ENCODE measurements at places on chromosomes 7 and 10.

GRCh38 chr10:124262234-124262865, 156.4 kb downstream of the OAT start:
- no peak for DNase-seq

DNA sequence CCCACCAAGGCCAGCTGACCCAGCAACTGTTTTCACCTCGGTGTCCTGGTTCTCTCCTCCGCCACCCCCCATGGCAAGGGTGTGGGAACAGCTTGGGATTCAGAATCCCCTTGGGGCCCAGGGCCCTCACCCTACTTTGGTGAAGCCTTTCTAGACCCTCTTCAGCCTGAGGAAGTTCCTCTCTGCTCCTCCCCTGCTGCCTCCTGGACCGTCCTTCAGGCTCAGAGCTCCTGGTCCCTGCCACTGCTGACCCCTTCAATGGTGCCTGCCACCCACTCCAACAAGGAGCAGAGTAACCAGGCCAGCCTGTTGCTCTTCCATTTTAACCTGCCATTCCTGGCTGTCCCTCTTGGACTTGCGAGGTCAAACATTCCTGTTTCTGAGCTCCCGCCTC, 72.0 kb upstream of the SMNDC1 start:
- no peak for DNase-seq

GRCh38 chr7:3267966-3268690, 32.9 kb upstream of the SDK1 start:
- no peak for DNase-seq

GRCh38 chr7:25850735-25851134, 301.3 kb upstream of the NFE2L3 start:
- DNase-seq, result no peak

GRCh38 chr7:39210362-39210761, 232.7 kb downstream of the POU6F2 start:
- DNase-seq, result no peak

- DNase-seq, result no peak
These were observed 770.2 kb downstream of the GRID1 start for GRCh38 chr10:85596389-85596788.

DNA sequence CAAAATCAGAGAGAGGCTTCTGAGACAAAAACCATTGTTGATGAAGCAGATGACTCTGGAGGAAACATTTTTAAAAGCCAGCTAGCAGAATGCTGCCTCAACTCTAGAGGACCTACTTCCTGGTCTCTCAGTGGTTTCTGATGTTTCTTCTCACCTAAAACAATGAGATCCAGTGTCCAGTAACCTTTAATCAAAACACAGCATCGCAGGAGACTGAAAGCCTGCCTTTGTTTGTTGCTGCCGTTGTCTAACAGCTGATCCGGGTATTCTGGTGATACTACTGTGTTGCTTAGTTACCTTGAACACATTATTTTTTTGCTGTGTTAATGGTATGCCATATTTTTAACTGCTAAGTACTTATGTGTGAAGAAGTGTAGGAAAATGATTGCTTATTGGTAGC, 70.9 kb downstream of the WIPF3 start:
- no peak for DNase-seq

DNA sequence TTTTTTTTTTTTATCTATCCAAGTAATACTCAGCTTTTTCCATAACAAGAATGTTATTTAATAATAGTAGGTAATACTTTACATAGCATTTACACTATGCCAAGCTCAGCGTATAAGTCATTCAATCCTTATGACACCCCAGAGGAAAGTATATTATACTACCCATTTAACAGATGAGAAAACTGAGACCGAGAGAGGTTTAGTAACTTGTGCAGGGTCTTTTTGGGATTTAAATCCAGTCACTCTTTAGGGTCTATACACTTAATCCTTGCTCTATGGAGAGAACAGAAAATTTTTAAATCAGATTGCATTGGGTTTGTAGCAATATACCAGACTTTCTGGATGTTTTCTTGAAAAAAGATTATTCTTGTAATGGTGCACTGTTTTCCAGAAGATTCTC, 192.2 kb downstream of the ARHGAP21 start:
- no peak for DNase-seq

DNA sequence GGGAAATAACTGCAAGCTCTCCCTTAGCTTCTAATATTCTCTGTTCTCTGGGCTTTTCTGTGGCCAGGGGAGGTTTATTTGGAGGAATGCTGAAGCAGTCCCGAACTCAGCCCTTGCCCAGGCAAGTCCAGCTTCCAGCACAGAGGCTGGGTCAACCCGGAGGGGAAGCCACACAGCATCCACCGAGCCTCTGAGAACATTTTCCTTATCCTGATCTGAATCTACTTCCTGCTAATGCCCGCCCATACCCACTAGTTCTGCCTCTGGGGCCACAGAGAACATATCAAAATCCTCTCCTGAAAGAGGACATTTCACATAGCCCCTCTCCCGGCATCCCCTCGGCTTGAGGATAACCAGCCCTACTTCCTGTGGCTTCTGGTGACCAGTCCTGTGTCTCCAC, 31.1 kb downstream of the SH3PXD2A start:
- no peak for DNase-seq

DNA sequence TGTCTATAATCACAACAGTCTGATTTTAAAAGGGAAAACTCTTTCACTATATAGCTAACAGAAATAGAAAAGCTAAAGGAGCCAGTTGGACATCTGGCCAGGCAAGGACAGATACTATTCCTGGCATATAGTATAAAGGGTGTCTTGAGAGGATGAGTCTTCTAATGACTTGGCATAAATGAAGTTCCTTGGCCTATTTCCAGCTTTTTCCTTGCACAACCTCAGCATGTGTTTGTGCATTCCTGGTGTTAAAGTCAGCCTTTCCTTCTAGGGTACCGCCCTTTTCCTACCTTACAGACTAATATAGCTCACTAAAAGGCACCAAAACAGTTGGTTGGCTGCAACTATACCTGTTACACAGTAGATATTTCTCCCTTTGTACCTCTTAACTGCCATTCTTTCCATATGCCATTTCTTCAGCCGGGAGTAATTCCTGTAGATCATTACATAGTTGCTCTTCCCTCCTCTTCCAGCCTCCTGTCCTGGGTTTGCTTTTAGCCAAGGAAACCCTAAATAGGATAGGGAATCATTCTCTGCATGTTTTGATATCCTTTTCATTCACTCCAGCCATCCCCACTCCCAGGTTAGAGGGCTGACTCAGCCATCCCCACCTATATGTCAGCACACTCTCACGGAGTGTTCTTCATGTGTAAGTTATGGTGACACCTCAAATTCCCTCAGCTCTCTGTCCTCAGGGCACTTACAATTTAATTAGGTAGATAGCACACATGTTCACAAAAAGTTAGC, 102.1 kb upstream of the MDFIC start:
- DNase-seq, result no peak

DNA sequence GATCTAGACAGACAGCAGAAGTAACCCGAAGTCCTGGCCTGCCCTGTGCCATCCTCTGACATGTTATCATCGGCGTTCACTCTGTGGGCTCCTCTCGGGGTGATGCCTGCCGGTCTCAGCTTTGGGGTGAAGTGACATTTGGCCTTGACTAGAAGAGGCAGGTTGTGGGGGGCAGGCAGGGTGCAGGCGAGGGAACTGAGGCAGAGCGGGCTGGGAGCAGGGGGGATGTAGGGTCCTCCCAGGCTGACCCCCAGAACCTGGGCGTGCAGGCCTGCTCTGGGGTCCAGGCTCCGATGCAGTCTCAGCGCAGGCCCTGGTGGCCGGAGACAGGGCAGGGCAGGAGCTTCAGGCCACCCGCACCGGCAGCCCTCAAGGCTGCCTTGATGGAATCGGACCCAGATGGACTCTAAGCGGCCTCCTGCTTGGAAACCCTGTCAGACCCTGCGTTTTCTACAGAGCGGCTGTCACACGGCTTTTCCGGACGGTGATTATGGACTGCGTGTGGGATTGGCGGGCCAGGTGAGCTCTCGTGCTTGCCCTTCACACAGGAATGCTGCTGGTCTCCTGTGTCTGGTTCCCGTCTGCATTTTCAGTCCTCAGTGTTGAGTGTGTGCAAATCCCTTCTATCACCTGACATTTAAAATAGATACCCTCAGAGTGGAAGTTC, 842 bp upstream of the JAKMIP3 start:
- no peak for DNase-seq

DNA sequence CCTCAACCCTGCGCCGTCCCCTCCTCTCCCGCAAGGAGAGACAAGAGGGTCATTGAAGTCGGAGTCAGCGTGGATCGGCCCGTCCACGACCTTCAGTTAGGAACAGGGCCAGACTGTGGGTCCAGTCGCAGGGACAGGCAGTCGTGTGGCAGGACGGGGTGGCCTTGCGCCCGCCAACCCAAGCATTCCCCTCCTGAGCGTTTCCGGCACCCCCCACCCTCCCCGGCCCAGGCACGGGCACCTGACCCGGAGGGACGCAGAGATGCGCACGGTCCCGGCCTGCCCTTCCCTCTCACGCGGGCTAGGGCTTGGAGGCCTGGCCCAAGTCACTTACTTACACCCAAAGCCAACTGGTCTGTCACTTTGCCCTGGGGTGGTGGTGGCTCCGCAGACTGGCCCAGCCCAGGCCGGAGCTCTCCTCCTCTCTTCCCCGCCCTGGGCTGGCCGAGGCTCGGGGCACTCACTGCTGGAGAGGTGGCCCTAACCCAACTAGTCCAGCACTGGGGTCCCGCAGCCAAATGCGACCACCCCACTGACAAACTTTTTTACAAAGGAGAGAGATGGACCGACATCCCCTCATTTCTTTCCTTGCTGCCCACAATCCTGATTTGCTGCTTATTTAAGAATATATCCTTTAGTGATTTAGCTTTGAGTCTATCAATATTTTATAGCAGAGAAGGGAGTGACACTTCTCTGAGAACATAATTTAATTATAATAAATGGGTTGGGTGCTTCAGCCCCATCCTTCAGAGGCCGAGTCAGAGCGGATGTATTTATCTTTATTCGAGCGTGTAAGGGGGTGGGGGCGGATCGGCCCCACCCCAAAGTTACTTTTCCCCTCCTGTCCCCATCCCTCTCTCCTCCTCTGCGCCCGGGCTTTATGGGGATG, 1.2 kb upstream of the UNCX start:
- DNase-seq, result no peak

DNA sequence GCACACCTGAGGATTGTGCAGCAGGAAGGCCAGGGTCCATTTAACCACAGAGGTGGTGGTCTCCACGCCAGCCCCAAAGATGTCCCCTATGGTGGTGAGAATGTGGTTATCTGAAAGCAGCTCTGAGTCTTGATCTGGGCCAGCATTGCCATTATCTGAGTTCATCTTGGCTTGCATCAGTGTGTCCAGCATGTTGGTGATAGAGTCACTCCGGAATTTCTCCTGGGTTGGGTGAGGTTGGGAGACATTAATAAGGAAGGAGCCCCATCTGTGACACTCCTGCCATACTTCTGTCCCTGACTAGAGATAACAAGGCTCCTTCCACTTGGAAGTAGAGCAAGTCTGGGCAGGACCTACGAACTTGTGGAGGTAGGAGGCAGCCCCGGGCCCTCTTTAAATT, 4.2 kb downstream of the CYP17A1 start:
- DNase-seq, result no peak

DNA sequence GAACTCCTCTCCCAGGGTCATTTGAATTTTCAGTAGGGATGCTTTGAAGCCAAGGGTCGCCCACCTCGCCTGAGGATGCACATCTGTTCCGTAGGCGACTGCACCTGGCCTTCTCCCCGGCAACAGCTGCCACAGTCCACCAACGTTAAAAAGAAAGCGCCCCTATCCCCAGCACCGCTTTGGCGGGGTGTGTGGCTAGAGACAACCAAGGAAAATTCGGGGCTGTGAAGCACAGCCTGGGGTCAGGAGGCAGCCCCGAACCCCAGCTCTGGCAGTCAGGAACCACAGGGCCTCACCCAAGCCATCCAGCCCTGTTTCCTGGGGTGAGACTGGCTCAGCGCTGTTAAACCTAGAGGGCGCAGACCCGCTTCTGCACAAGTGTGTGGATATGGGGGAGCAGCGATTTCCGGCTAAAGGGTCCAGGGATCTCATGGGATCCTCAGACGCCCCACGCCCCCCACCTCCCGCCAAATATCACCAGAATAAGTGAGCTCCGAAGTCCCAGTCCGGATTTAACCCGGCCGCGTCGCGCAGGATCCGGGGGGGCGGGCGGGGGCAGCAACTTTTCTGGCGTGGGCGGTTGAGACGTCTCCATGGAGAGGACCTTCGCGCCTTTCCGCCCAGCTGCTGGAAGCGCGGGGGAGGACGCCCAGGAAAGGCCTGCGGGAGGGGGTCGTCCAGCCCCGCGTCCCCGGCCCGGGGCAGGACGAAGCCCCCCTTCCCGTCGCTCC, 822 bp downstream of the ZC3HAV1L start:
- DNase-seq, result no peak

DNA sequence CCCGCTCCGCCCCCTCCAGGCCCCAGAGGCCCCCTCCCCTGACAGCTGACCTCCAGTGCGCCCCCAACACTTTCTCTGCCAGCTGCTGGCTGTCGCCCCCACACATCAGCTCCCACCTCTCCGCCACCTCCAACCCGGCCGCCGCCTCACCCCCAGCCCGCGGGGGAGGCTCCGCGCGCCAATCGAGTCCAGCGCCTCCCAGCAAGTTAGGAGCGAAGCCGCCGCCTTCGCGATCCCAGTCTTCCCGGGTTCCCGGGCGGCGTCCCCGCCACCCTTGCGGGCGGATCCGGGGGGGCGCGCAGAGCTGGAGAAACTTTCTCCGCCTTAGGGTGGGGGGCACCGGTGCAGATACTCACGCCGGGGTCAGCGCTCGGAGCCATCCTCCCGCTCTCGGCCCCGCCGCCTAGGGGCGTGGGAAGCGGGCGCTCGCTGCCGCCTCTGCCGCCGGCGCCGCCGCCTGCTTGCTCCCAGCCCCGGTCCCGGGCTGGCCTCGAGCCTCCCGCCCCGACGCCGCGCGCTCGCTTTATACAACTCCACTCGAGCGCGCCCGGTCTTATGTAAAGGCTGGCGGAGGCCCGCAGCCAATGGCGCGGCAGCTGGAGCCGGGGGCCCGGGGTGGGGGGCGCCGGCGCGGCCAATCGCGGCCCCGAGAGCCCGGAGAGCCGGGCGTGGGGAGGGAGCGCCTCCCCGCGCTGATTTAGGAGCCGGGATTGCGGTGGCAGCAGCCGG, at the start of gene CRTAC1:
Gene CRTAC1 (minus strand): TSS at position 529 of the 729 bp plus-strand sequence. CDS start 149 bp downstream, at position 380.
- DNase-seq, result no peak

DNA sequence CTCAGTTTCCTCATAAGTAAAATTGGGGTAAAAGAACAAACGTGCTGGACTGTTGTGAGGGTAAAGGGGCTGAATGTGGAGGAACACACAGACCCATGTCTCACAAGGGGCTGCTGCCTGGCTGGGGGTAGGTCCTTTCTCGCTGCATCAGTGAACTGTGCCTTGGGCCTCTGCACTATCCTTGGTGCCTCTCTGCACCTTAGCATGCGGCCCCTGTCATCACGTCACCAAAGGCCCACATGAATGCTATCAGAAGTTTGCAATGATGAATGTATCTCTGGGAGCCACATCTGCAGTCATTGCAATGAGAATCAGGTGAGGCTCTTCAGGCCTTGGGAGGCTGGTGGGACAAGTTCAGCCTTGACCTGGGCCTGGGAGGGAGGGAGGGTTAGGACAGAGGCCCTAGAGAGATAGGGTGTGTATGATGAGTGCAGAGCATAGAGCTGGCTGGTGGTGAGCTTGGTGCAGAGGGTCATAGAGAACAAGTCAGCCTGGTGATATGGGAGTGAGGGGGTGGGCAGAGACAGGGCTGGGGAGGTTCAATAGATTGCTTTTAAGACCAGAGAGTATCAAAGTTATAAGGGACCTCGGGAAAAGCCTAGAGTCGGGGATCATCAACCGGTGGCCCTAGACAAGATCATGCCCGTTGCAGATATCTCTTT, 308.4 kb downstream of the RPS24 start:
- DNase-seq, result no peak

Measured in activated CD4-positive, CD25-positive, alpha-beta regulatory T cell treated with anti-CD3 and anti-CD28 coated beads, Interleukin-2, amount 50 U/mL, for 16 hours (primary cell).